Activated CD8-positive, alpha-beta memory T cell treated with anti-CD3 and anti-CD28 coated beads for 4 hours (primary cell): ENCODE measurements at places on chromosomes 4 and X.

GRCh38 chr4:177125656-177126055 lies 184.0 kb upstream of the NEIL3 start:
- DNase-seq, result no peak

GRCh38 chrX:9878146-9878820 lies 88.9 kb upstream of the CLDN34 start:
- no peak for DNase-seq

DNA sequence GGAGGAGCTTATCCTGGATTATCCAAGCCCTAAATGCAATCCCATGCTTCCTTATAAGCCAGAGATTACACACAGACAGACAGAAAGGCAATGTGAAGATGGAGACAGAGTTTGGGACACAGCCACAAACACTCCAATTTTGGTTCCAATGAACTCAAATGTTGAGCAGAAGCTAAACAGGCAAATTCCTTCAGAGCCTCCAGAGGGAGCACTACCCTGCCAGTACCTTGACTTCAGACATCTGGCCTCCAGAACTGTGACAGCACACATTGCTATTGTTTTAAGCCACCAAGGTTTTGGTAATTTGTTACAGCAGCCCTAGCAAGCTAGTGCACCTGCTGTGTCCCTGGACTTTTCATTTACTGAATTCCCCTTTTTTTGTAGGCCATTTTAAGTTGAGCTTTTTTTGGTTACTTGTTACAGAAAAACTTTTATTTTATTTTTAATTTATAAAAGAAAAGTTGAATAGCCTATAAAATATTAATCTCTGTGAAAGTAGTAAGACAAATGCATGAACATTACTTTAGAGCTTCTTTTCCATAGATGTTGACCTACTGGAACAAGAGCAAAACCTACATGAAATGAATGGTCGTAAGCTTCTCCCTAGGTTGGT lies 33.4 kb upstream of the SRD5A3 start:
- peak; percentile 10 for DNase-seq

DNA sequence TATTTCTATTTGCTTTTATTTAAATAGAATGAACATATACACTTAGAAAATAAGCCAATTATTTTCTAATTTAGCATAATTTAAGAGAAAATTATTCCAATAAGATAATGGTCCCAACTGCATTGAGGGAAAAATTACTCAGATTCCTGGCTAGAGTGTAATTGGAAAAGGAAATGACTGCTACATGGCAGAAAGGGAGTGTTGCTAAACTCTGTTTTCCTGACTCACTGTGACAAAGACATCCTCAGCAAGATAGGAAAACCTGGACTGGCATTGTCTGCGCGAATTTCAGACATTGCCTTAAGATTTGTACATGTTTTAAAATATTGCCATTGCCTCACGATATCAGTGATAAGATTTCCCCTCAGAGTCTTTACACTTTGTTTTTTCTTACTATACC lies 8.2 kb downstream of the TNIP3 start:
- DNase-seq, result no peak

DNA sequence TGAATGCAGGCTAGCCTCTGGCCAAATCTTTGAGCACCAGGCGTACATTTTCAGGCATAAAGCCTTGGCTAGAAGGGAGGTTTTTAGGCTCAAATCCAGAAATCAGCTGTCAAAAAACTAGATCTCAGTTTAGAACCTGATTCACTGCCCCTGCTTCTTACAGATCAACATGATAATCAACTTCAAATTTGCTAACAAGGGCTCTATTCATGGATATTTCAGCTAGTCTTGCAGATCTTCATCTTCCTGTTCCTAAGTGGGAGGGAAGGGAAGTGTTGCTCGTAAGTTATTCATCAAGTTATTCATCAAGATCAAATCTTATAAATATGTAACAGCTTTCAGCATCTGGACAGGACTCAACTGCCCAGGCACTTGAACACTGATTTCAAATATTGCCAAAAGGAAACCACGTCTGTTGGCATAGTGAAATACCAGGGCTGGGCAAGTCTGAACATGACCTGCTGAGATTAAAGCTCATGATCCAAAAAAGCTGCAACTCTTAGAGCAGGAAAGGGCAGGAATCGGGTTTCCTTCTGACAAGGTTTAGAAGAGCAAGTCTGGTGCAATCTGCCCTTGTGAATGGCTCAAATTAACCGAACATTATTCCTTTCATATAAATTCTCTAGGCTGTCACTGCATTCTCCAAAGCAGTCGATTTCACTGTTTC lies 200.3 kb downstream of the PDGFC start:
- no peak for DNase-seq

- no peak for DNase-seq
Measured at GRCh38 chr4:89752932-89753598, 83.9 kb downstream of the SNCA start.

- DNase-seq, result no peak
Measured at GRCh38 chr4:112214390-112215264, 17.0 kb upstream of the AP1AR start.

GRCh38 chrX:118208481-118208880 lies 91.9 kb upstream of the KLHL13 start:
- no peak for DNase-seq

GRCh38 chr4:120261117-120261516 lies 194.5 kb upstream of the MAD2L1 start:
- no peak for DNase-seq

DNA sequence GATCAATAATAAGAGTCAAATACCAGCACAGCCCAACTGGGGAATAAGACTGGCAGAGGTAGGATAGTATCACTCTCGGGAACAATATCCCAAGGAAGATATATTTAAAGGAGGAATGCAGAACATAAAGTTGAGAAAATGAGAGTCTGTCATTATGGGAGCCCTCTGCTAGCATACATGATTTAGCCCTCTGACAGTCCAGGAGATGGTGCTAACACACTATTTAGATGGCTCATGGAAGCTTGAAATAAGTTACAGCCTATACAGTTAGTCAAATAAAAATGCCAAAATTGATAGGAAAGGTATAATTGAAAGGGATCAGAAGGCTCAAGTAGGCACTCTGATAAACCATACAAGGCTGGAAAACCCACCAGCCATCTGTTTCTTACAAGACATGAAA lies 201.0 kb upstream of the NEIL3 start:
- no peak for DNase-seq

- no peak for DNase-seq
Measured at GRCh38 chr4:141486375-141486997, 149.9 kb upstream of the IL15 start.

- no peak for DNase-seq
Measured at GRCh38 chr4:47167081-47168035, 136.0 kb downstream of the GABRB1 start.

- no peak for DNase-seq
Measured at GRCh38 chr4:184363258-184363657, 111.1 kb downstream of the IRF2 start.

DNA sequence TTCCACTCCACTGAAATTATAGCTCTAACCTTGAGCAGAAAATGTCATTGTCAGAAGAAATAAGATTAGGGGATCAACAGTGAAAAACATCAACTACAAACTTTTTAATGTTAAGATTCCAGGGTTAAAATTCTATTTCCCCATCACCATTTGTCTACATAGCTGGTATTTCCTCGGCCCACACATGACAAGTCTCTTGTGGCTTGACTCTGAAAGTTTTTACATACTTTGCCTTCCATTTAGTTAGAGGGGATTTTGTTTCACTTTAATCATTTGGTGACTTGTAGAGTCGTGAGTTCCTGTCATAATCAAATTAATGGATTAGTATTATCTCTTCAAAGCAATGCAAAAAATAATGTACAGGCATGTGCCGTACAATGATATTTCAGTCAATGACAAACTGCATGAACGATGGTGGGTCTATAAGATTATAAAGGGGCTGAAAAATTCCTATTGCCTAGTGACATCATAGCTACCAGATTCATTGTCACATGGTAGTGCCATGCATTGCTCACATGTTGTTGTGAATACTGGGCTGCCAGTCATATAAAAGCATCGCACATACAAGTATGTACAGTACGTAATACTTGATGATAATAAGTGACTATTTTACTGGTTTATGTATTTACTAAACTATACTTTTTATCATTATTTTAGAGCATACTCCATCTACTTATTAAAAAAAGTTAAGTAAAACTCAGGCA lies 72.0 kb downstream of the ING2 start:
- no peak for DNase-seq

DNA sequence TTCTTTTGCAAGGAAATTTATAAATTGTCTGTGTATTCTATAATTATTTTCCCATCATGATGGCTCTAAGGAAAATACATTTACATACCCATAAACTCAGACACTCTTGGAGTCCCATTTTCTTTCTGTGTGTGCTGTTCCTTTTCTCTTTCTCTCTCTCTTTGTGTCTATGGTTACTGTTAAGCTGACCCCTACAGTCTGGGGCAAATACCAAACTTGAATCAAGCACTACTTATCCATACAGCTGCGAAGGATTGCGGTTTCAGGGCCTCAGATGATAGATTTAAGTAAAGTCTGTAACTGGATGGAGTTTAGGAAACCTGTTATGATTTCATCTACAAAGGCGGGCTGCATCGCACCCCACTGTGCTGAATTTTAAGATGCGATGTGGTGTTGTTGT lies 150.2 kb downstream of the SHROOM3 start:
- no peak for DNase-seq

DNA sequence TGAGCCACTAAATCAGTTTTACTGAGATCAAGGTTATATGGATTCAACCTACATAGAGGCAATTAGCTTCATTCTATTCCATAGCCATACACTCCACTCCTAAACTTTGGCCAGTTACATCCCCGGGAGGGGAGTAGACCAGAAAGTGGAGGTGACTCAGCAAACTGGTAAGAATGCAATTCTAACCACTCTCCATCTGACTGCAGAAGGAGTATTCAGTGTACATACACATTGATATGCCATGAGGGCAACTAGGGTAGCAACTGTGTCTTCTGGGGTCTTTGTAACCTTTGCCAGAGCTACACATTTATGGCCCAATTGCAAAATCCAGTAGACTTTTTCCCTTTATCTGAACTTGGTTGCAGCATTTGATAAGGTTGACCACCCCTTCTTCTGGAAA lies 7.6 kb downstream of the SLC25A43 start:
- no peak for DNase-seq

- no peak for DNase-seq
Measured at GRCh38 chrX:41384051-41384705, 50.2 kb downstream of the DDX3X start.

GRCh38 chr4:41212616-41213203 lies 1.6 kb downstream of the APBB2 start:
- DNase-seq, result no peak

GRCh38 chrX:110733166-110733565 lies 62.5 kb downstream of the CHRDL1 start:
- DNase-seq, result no peak

GRCh38 chr4:76689145-76689817 lies 208.7 kb downstream of the SOWAHB start:
- no peak for DNase-seq

DNA sequence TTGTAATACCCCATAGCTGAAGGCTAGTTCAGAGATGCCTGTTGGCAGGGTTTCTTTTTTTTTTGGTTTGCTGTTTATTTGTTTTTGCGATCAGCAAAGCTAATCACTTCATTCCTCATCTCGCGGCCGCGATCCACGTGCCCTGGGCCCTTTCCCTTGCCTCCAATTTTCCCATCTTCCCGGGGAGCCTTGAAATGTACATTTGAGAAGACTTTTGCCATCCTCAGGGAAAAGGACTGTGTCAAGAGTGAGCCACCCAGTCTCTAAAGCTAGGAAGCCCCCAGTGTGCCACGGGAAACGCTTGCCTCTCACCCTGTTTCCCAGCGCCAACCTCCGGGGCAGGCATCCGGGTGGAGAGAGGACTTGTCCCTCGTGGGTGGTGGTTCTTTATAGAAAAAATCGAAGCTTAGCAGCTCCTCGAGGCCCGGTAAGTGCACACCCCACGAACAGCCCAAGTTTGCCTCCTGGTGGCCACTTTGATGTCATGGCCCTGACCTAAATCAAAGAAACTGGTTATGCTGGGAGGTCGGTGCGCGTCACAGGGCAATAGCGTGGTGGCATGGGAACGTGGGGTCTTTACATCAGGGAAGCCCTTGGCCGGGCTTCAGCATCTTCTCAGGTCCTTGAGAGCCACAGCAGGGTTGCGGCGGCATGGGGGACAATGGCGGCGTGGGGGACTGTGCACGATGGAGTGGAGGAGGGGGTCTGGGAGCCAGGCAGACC lies 42.0 kb downstream of the MAP7D3 start:
- no peak for DNase-seq

- no peak for DNase-seq
Measured at GRCh38 chr4:6341696-6342095, 72.0 kb downstream of the WFS1 start.

DNA sequence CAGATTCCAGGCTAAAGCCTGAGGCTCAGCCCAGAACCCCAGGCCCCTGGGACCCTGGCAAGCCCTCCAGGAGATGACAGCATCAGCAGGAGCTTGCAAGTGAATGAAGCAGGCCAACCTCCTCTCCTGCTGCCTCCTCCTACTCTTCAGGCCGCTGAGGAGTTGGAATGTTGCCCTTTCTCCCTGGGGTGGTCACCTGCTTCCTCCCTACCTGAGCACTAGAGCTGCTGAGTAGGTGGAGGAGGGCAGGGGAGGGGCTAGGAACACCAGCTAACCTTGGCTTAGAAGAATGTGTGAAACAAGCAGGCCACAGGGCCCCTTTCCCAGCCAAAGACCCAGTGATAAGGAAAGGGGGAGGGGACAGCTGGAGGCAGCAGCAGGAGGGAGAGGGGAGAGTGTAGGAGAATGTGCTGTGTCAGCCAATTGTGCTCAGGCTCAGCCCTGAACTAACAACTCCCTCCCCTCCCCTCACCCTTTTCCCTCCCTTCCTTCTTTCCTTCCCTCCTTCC lies 58.0 kb downstream of the PJA1 start:
- DNase-seq, result no peak

- DNase-seq, result no peak
Measured at GRCh38 chr4:78707268-78707667, 68.9 kb upstream of the BMP2K start.

DNA sequence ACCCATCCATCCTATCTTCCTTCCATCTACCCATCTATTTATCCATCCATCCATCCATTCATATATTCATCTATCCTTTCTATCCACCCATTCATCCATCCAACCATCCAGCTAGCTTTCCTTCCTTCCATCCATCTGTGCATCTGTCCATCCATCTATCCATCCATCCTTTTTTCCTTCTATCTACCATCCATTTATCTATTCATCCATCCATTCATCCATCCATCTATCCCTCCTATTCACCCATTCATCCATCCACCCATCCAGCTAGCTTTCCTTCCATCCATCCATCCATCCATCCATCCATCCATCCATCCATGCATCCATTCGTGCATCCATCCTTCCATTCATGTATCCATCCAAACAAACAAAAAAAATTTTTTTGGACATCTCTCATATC lies 118.8 kb downstream of the PSAPL1 start:
- no peak for DNase-seq

GRCh38 chr4:155846929-155847328 lies 19.1 kb downstream of the ASIC5 start:
- DNase-seq, result no peak

DNA sequence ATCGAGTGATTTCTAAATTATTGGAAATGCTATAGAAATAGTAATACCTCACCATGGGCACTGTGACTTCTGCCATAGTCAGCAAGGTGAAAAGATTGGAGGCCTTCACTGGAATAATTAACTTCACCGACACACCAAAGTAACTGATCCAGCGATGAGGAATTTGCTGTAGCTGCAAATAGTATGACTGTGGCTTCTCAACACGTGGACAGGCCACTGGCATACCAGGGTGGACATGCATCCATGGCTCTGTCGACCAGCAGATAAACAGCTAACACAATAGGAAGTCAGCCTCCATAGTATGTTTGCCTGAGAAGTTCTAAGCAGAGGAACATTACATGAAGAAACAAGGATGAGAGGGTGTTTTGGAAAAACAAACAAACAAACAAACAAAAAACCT lies 10.9 kb upstream of the FAT4 start:
- DNase-seq, result no peak
